Activated CD4-positive, alpha-beta T cell treated with anti-CD3 and anti-CD28 coated beads for 1 hour (primary cell): ENCODE measurements at places on chromosomes 2 and 18.

DNA sequence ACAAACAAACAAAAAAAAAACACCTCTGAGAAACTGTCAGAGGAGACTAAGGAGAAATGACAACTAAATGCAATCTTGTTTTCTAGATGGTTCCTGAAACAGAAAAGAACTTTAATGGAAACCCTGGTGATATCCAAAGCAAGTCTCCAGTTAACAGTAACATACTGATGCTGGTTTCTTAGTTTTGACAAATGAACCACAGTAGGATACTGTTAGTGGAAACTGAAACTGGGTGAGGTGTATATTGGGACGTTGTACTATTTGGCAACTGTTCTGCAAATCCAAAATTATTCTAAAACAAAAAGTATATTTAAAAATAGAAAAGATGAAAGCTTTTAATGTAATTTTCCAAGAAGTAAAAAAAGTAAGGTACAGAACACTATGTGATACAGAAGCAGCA lies 11.4 kb downstream of the SESTD1 start:
- DNase-seq: no peak

DNA sequence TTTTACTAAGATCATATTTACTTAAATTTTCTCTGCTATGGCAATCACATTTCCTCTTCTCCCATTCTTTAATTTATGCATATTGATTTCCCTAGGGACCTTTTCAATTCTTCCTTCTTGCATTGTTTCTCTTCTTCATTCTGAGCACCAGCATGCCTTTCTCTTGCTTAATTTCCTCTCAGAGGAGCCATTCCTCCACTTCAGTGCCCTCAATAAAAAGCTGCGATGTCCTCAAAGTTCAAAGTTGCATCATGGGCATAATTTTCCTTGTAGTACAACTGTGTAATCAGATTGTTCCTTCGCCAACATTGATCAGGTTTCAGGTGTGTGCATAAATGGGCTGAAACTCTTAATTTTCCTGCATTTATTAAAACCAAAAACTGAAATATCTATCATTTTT lies 21.8 kb upstream of the CD226 start:
- no peak for DNase-seq

DNA sequence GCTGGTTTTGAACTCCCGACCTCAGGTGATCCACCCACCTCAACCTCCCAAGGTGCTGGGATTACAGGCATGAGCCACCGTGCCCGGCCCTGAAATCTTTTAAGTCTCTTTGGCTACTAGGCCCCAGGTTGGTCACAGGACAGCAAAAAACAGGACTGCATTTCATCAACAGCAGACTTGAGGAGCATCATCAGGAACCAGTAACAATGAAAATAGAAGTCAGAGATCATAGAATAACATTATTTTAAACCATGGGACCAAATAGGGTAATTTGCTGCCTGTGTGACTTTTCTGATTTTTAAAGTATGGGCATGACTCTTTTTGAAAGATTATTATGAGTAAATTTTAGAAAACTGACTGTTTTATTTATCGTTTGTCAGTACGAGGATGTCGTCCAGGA lies 24.8 kb downstream of the PPP1CB start:
- DNase-seq: no peak

- DNase-seq: no peak
Measured at GRCh38 chr2:174561972-174562370, 35.6 kb downstream of the WIPF1 start.

DNA sequence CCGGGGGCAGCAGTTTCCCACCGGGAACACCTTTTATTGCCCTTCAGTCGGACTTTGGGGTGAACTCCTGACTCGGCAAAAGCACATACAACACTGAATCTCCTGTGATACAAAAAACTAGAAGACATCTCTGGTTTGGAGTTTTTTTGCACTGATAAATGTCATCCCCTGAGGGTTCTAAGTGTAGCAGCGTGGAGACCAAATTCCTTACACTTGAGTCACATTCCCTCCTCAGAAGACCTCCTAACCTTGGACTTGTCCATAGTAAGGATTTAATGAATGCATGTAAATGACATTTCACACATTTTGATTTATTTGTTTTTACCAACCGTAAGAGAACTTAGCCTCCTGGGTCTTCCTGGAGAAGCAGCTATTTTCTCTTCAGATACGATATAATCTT lies 54.0 kb upstream of the GPR45 start:
- no peak for DNase-seq

DNA sequence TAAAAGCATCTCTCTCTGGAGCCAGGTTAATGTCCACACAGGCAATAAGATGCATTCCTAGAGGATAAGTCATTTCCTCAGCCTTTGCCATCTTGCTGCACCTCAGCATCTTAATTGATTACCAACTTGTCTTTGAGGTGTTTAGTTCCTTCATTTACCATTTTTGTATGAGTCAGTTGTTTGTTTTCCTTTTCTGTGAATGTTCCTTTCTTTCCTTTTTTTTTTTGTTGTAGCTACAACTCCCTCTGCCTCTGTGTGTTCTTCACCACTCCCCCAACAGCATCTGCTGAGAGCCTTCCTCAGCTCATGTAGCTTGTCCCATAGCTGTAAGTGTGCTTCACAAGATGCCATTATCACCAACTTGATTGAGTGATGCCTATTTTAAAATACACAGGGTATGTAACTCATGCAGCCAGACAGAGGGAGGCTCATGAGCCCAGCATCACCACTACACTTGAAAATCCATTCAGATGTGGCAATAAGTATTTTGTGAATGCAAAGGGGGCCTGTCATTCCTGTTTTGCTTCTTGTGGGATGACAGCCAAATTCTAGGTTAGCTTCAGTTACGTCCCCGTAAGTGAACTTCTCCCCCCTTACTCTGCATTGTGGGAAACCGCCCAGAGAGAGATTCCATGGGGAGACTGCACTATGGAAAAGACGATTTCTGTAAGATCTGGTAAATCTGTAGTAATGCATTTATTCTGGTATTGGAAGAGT lies 315.9 kb upstream of the ZEB2 start:
- DNase-seq: no peak

DNA sequence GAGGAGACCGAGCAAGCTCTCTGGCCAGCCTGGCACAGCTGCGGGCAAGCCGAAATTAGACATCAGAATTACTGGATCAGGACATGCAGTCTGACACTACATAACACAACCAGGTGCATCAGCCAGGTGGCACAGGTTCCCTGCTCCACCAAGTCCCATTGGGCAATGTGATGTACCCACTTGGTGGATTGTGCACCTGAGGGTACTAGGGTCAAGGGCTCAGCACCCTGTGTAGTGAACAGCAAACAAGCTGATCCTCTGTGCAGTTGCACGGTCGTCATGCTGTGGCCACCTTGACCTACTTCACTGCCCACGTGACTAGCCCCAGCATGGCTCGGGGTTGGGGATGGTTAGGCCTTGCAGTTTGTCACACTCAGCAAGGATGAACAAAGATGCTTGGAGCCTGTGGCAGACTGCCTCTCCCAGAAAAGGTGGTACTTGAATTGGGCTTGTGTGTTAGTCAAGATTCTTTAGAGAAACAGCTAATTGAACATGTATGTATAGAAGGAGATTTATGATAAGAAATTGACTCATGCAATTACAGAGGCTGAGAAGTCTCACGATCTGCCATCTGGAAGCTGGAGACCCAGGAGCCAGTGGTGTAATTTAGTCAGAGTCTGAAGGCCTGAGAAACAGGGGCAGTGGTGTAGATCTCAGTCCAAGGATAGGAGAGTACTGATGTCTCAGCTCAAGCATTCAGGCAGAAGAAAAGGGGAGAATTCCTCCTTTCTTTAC lies 71.4 kb upstream of the TMEM87B start:
- no peak for DNase-seq

DNA sequence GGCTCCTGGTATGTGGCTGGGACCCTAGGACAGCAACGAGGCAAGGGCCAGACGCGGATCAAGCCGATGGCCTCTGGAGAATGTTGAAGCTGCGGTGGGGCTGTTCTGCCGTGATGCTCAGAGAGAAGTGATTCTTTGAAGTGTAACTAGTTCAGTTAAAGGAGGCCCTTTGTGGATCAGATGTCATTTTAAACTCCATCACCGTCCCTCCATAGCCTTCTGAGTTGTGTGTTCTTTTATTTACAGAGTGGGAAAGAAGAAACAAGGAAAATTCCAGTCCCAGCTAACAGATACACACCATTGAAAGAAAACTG lies 403 bp downstream of the PNO1 start:
- no peak for DNase-seq

GRCh38 chr18:31576670-31577069 lies 15.0 kb upstream of the TTR start:
- DNase-seq: no peak

- DNase-seq: no peak
Measured at GRCh38 chr2:225598426-225598825, 198.9 kb downstream of the NYAP2 start.
